Astrocyte of the spinal cord (primary cell): ENCODE measurements at places on chromosomes 12 and 14.

- DNase-seq: no peak
Observed at GRCh38 chr12:75483431-75483830, 2.9 kb downstream of the GLIPR1 start.

DNA sequence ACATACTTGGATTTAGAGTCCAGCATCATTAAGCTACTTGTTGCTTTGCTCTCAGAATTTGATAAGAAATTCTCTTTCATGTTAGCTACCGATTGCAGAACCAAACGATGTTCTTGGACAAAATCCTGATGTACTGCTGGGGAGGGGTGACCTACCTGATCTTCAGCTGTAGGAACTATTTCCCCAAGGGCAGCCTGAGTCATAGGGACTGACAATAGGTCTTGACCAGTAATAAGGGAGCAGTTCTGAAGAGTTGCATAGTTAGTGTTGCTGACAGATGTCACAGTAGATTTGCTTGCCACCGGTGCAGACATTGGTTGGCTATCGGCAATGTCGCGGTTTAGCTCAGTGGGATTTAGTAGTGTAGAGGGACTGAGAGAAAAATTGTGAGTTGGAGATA lies 10.6 kb downstream of the SIX4 start:
- DNase-seq: no peak

- DNase-seq: no peak
Observed at GRCh38 chr12:119327471-119327870, 7.1 kb upstream of the CCDC60 start.

DNA sequence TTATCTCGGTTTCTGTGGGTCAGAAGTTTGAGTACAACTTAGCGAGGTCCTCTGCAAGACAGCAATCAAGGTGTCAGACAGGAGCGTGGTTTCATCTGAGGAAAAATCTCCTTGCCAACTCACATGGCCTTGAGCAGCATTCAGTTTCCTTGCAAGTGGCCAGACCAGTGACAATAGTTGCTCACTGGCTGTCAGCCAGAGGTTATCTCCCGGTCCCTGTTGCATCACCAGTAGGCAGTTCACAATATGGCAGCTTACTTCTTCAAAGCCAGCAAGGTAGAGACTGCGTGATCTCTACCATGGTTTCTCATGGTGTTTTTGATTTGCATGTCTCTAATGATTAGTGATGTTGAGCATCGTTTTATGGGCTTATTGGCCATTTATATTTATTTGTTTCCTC lies 143.8 kb upstream of the DAAM1 start:
- DNase-seq: no peak

- no peak for DNase-seq
Observed at GRCh38 chr12:104729091-104729490, 229.0 kb downstream of the SLC41A2 start.

DNA sequence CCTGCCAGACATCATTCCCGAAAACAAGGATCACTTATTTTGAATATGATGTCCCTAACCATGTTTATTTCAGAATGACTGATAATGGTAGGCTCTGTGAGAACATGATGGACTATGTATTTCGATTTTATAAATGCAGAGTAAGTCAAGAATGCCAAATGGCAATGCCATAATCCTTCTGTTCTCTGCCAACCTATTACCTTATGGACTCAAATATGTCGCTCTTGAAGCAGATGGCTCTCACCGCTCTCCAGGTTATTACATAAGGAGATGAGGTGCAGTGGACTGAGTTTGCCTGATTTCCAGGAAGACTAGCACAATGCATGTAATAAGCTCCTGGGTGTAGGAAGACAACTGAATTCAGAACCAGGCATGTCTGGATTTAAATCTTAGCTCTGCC lies 227.2 kb downstream of the BTG1 start:
- no peak for DNase-seq

DNA sequence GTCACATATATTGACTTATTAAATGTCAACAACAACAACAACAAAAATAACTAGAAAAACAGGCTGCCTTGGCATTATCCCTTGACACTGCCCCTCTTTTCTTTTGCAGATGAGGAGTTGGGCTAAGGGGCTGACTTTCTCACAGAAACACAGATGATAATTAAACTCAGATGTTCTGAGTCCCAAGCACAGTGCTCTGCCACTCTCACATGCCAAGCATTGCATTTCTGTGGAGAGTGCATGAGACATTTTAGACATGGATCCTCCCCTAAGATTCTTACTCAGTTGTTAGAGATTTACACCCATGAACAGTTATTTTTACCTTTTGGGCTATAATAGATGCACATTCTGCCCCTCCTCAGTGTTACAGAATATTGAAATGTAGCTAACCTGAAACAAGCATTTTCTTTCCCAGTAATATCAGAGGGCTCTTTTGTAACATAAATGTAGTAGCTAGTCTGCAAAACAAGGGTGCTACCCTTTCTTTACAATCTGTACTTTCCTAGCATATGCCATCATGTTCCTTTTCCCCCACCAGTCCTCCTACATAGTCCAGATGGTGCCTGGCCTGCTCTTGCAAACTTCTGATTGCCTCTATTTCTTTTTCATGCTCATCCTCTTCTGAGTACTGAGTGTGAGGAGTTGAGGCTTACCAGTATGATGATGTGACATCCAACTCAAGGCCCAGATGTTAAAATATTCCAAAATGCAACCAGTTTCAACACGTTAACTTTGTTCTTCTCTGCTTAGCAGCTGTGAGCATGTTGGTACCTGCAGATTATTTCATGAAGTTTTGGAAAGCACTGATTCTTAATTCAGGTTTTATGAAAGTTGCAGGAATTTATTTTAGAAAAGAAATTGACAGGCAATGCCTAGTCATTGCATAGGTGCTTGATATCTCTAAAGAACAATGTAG lies 125.0 kb upstream of the ATP2B1 start:
- no peak for DNase-seq

- peak; percentile 82 for DNase-seq
Observed at GRCh38 chr14:89504602-89505313, 87.7 kb upstream of the FOXN3 start.

- DNase-seq: no peak
Observed at GRCh38 chr12:124827588-124828184, 36.0 kb downstream of the SCARB1 start.
